ENCODE measurements at places on chromosomes 11 and 22.
A peak's percentile ranks its signal among the peaks of the same experiment; 100 is the strongest.

DNA sequence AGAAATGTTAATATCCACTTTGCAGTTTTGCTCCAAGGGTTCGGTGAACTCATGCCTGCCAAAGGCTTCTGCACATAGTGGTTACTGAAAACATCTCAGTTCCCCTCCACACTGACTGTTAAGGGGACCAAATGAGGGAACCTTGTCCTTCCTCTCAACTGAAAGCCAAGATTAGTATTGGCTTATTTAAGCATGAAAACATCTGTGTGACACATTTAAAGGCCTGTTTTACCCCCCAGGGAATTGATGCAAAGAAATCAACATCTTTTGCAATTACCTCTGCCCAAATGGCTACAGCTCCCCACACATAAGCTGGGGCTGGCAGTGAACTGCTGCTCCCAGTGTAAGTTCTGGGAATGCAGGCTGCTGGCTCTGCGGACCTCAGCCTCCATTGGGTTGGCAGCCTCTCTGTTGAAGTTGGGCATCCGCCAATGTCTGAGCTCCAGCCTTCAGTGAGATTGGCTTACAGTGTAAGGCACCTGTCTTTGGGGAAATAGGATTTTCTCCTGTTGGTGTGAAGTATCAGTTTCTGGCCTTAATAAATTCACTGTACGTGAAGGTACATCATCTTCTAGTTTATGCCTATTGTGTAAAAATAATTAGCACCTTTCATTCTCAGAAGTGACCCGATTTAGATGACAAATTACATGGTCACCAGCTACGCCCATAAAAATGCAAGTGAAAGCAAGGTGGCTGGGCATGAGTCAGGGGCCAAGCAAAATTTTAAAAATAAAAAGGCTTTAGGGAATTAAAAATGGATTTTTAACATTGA is 213.4 kb upstream of the SYN3 start:
- peak; percentile 94 for DNase-seq

DNA sequence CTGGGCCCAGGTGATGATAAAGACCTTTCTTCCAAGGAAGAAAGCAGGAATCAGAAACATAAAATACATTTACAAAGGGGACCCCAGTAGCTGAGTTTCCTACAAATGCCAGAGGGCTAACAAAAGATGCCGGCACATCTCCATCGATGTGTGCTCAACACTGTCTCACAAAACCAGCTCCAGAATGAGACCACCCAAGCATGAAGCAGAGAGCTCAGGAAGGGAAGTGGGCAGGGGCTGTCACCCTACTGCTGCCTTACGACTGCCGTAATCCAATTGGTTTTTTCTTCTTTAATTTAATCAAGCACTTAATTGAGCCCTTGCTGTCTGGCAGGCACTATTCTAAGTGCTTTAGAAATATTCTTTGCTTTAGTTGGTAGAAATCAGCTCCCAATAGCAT is 26.1 kb downstream of the SMCO4 start:
- no peak for DNase-seq

GRCh38 chr22:37279331-37280181 is 2.8 kb upstream of the CYTH4 start:
- no peak for DNase-seq

DNA sequence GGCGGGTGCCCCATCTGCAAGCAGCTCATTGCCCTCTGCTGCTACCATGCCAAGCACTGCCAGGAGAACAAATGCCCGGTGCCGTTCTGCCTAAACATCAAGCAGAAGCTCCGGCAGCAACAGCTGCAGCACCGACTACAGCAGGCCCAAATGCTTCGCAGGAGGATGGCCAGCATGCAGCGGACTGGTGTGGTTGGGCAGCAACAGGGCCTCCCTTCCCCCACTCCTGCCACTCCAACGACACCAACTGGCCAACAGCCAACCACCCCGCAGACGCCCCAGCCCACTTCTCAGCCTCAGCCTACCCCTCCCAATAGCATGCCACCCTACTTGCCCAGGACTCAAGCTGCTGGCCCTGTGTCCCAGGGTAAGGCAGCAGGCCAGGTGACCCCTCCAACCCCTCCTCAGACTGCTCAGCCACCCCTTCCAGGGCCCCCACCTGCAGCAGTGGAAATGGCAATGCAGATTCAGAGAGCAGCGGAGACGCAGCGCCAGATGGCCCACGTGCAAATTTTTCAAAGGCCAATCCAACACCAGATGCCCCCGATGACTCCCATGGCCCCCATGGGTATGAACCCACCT is 28.0 kb upstream of the L3MBTL2 start:
- no peak for DNase-seq

- DNase-seq: no peak
Observed at GRCh38 chr11:134483291-134483690, 71.2 kb upstream of the B3GAT1 start.

- DNase-seq: no peak
Observed at GRCh38 chr11:66915046-66915832, 42.9 kb downstream of the PC start.

DNA sequence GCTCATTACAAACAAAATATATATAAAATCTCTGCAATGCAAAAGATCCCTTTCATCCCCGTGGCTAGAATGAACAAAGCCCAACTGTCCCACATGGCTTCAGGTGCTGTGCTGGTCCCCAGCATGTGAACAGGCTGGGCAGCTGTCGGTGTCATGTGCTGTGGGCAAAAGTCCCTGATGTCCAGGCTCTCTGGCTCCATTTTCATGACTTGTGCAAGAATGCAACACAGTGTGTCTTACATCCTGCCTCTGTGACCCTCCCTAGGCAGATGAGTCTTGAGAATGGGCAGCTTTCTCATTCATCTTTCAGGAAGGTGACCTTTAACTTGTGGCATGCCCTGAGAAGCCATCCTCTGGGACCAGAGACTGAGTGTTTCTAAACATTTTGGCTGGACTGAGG is 14.5 kb downstream of the GUCD1 start:
- no peak for DNase-seq

- DNase-seq: peak; percentile 97
Observed at GRCh38 chr11:130166457-130166784, 6.8 kb downstream of the ST14 start.

GRCh38 chr11:119148720-119149017 is 183 bp upstream of the ABCG4 start:
- DNase-seq: no peak

GRCh38 chr11:75586395-75586794 is 24.3 kb downstream of the SERPINH1 start:
- DNase-seq: no peak

GRCh38 chr11:41985799-41986198 is 526.3 kb upstream of the LRRC4C start:
- no peak for DNase-seq

GRCh38 chr11:46490666-46491065 is 99.1 kb upstream of the CHRM4 start:
- DNase-seq: no peak

DNA sequence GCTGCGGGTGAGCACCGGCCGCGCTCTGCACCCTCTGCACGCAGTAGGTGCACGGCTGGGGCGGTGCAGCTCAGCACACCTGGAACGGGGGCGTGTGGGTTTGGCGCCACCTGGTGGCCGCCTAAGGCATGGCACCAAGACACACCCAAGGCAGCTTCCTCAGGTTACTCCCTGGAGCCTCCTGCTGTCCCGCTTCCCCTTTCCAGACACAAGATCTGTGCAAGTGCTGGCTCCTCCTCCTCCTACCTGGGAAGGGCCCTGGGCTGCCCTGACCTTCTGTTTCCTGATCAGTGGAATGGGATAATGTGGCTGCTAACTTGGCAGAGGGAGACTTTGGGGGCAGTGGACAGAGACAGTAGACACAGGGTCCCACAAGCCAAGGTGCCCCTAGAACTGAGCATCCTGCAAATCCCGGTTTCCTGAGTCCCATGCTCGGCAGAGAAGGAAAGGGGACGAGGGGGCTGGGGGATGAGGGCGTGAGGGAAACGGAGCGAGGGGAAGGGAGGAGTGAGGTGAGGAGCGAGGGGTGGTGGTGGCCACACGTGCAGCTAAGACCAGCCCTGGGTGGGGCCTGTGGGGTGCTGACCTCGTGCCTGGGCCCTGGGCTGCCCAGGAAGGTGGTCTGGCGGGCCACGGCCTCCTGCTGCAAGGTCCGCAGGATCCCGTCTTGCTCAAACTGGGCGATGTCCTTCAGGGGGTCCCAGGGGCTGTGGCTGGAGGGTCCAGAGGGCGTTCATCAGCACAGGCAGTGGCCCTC is 34.8 kb upstream of the CARS1 start:
- peak; percentile 76 for DNase-seq

DNA sequence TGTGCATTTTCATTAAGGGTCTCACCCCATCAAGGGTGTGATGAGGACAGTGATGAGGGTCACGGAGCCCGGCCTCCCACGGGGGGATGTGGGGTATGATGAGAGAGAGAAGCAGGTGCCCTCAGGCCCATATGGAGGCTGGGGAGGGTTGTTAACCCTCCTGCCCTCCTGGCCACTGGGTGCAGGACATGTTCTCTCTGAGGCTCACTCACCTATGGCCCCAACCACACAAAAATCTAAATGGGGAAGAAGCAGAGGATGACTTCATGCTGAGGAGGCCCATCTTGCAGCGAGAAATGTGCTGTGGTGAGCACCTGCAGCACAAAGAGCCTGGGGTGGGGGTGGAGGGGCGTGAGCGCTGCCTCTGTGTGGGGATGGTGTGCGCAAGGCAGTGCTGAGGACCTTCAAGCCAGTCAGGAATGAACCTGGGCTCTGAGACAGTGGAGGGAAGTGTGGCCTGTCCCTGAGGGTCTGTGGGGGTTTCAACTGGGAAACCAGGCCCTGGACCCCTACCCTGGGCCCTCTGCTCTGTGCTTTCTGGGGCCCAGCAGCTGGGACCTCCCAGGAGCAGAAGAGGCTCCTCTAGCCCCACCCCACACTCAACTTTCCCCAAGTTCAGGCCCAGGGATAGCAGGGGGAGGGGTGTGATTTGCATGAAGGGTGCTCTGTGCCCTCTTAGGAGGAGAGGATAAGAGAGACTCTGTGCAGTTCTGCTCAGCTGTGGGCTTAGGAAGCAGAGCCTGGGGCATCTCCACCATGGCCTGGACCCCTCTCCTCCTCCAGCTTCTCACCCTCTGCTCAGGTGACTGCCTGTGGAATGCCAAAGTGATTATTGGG is 43.0 kb upstream of the TOP3B start:
- peak; percentile 89 for DNase-seq

DNA sequence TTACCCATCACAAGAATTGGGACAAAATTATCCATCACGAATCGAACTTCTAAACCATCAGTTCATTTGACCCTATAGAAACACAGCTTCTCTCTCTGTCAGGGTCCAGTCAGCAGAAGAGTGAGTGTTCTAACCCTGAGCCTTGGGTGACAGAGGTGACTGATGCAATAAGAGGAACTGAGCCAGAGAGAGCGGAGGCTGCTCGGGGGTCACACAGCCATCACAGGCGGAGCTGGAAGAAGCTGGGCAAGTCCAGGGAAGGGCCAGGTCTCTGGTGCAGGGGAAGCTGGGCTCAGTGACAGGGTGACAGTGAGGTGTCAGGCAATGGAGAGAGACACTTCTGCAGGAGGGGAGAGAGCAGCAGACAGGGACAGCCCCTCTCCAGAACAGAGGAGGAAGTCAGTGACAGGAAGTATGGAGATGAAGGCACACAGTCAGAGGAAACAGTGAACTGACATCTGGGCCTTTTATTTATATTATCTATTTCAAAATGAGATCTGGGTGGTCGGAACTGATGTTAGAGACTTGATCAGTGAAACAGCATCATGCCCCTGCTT is 184.0 kb upstream of the TBCEL start:
- no peak for DNase-seq

DNA sequence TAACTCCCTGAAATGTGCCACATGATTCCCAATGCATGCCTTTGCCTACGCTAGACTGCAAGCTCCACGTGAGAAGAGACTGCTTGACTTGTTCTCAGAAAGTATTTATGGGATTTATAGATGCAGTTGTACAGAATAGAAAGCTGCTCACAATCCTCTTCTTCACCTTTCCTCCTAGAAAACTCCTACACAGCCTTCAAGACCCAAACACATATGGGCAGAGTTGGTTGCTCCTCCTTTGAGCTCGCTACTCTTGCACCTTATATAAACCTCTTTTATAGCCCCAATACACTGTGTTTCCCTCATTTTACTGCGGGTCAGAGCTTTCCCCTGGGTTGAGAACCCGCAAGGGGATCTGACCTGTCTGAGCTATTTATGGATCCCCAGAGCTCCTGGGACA is 16.4 kb downstream of the C1QTNF6 start:
- DNase-seq: no peak

DNA sequence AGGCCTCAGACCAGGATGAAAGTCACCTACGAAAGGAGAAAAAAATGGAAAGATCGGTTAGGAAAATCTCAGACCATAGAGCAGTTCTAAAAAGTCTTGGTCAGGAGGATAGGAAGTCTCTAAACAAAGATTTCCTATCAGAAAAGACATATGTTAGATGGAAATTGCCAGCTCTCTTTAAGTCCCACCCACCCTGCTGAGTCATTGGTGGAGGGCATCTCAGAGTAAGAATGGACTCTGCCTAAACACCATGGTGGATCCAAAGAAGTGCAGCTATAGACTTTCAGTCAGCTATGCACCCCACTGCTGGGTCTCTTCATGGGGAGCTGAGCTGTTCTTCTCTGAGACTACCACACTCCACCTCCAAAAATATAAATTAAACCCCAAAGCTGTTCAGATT is 3.7 kb downstream of the OR8B2 start:
- no peak for DNase-seq

- no peak for DNase-seq
Observed at GRCh38 chr11:11860103-11860979, 18.6 kb downstream of the USP47 start.

DNA sequence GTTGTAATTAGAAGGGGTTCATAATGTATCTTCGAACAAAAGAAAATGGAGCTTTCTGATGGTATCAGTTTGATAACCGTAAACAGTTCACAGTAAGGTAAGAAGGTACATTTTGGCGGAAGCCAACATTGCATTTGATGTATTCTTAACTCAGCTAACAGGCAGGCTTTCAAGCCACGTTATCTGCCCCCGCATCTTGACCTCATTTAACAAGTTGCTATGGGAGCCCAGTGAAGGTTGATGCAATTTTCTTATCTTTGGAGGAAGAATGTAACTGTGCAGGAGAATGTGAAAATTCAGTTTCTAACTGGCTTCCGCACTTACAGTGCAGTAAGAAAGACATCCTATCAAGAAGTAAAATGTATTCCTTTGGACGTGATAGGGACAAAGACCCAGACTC is 110.6 kb downstream of the ETS1 start:
- DNase-seq: no peak

- DNase-seq: no peak
Observed at GRCh38 chr22:49216579-49216978, 611.1 kb downstream of the BRD1 start.

GRCh38 chr11:47981667-47982404 is 1.5 kb downstream of the PTPRJ start:
- DNase-seq: no peak

GRCh38 chr11:103807806-103808205 is 228.6 kb upstream of the DDI1 start:
- no peak for DNase-seq

DNA sequence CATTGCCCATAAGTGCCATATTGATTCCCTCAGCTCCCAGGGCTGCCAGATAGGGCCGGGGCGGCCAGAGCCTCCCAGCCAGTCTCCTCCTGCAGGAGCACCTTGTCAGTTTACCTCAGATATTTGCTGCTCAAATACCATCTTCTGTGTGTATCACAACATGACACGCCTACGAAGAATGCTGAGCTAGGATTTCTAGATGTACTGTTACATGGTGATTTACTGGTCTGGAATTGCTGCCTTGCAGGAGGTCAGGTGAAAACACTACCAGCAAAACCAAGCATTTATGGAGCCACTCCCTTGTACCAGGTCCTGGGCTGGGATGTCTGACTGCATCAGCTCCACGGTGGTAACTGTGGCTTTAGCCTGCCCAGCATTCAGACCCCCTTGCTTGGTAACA is 11.8 kb downstream of the MICAL3 start:
- DNase-seq: no peak

All from NAMALWA (cell line).